HuH-7 (cell line): ENCODE measurements at places on chromosomes 7 and 10.

DNA sequence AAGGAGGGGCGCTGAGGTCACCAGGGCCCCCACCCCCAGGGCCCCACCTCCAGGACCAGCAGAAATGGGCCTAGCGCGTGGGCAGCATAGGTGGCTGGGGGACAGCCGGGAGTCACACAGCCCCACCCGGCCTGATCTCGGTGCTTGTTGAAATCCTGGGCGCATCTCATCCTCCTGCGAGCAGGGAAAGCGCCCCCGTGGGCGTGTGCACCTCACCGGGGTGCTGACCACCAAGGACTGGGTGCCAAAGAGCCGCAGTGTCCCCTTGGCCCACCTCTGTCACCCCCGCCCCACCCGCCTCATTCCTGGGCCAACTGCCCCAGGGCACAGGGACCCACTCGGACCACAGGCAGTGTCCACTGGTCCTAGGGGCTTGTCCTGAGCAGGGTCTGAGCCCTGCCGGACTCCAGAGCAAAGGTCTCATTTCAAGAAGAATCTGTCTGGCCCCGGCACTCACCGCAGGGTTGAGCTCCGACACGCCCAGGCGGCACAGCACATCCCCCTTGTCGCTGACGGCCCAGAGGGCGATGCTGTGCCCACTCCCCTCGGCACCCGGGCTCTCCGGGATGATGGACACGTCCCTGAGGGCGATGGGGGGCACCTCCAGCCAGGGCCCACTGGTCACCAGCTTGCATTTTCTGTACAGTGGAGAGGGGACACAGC is 11.4 kb downstream of the BHLHA15 start:
- no peak for DNase-seq

- no peak for DNase-seq
Measured at GRCh38 chr7:132116369-132116768, 459.9 kb downstream of the PLXNA4 start.

- DNase-seq = no peak
Measured at GRCh38 chr7:45708046-45708950, 134.1 kb downstream of the ADCY1 start.

DNA sequence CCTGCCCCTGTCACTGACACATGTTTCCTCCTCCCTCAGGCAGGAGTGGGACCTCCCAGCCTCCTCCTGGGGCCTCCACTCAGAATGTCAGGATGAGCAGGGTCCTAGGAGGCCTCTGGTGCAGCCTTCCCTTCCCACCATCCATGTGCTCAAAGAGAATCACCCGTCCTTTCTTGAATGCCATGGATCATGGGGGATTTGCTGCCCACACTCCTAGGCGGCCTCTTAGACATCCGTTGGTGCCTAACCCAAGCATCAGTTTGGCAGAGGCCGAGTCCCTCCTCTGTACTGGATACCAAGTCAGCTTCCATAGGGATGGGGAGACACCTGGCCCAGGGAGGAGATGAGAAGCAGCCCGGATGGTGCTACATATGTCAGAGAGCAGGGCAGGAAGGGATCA is 7.0 kb downstream of the NOS3 start:
- no peak for DNase-seq

DNA sequence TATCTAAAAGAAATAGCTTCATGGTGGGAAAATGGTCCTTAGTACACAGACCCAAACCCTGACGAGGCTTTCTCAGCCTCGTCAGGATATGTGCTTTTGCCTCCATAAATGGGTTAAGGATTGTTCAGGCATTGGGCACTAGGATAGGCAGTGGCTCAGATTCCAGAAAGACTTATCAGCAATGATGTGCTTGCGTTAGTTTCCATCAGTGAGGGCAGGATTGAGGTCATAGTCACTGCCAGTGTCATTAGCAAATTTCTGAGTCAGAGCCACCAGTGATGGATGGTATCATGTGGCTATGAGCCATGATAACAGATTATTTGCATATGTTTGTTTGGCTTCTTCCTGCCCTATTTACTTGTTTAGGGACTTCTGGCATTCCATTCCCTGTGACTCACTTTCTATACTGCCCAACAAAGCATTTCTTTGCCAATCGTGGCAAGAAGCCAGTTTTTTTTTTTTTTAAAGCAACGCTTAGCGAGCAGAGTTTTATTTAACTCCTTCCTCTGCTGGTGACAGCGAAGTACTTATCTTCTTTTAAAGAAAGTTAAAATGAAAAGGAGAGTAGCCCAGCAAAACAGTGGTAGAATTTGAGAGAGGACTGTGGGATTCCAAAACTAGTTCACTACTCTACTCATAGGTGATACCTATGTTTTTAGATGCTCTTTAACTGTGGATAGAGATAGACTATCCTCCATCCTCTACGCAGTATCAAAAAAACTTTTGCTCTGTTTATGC is 44.4 kb downstream of the MYPN start:
- DNase-seq = peak; percentile 32

GRCh38 chr10:57955076-57955475 is 312.6 kb downstream of the IPMK start:
- DNase-seq = no peak

DNA sequence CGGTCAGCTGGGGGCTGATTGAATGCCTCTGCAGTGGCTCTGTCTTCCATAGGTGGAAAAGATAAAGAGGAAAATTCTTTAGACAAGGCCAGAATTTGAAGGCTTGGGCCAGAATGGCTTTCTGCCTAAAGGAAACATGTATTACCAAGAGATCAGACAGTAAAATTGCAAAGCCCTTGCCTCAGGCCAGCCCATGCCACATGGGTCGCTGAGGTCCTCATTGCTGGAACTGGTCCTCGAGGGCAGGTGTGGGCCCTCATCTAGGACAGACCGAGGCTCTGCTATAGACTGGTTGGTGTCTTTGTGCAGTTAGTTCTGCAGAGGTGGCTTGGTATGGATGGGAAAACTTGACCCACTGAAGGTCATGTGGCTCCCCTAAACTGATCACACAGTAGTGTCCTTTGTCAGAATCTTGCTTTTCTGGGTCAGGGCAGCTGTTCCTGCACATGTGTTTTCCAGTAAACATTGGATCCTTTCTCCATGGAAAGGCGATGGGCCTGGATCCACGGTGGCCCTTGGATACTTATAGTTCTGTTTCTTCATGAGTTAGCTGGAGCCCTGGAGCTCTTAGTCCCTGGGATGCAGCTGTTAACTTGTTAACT is 80.4 kb downstream of the TMEM178B start:
- no peak for DNase-seq

DNA sequence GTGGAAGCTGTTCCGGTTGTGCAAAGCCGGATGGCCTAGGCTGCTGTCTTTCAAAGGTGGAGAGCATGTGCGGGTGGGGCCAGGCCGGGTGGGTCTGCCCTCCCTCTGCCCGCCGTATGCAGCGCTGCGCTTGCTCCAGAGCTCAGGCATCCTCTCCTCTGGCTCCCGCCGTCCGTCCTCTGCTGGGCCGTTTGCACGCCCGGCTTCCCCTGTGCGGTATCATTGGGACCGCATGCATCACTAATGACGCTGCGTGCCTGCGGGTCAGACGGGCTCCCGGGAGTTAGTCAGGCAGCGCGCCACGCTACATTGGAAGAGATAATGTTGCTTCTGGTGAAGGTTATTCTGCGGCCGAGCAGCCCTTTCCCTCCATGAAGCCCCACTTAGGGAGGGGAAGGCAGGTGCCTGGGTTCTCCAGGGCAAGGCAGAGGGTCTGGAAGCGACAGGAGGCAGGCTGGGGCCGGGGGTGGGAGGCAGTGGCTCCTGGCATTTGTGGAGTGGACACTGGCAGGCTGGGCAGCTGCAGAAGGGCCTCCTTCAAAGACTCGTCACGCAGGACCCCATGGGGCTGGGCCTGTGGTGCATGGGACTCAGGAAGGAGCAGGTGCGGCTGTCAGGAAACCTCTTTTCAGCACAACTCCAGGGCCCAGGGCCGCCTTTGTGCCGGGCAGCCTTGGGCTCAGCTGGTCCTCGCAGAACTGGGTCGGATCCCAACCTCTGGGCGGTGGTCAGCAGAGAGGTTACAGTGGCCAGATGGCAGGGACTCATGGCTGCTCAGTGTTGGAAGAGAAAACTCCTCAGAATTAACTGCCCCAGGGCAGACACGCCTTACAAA is 318.5 kb downstream of the WDR37 start:
- DNase-seq = no peak

- DNase-seq = no peak
Measured at GRCh38 chr7:35752742-35753141, 48.1 kb upstream of the SEPTIN7 start.

DNA sequence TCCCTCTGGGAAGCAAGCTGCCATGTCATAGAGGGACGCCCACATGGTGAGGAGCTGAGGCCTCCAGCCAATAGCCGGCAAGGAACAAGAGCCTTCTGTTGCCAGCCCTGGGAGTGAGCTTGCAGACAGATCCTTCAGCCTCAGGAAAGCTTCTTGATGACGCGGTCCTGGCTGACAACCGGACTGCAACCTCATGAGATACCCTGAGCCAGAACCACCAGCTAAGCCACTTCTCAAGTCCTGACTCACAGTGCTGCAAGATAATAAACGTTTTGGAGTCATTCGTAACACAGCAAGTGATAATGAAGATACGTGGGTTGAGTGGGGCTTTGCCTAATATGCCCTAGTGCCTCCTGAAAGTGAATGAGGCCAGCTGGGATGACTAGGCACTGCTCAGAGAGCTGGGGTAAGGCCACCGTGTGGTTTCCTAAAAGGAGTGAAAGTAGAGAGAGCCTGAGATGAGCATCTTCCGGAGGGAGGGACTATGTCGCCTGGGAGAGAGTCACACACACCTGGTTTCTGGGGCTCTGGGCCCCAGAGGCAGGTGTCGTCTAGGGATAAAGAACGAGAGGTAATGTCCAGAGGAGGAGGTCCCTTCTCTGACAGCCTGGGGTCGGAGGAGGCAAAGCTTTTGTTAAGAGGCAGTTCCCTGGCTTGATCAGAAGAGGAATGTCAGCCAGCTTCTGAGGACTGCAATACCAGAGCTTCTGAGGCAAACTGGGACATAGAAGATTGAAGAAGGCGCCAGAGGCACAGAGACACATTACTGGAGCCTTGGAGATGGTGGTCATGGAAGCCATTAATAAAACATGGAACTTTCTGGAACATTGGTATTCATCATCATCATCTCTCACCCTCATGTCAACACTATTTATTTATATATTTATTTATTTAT is 53.6 kb downstream of the PYROXD2 start:
- no peak for DNase-seq

DNA sequence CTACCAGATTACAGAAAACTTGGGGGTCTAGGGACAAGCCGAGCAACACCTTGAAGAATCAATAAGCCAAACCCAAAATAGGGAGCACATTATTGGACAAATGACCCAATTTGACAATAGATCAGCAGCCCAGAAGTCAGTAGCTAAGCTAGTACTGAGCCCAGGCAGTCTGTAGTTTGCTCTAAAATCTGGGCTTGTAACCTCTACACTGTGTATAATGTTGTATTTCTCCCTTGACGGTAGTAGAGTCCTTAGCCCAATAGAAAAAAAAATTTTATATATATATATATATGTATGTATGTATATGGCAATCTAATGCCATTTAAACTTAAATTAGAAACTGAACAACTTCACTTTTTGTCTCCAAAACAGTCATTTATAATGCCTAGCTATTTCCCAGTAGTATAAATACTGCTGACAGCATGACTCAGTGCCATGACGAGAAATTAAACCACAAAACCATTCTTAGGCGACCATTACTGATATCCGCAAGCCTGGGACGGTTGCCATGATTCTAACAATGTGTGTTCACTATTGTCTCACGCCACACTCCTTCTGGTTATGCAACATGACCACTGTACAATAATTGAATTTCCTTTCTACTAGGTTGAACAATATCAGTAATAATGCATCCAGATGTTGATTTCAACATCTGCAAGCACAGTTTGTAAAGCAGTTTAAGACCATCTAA is 110.5 kb downstream of the IPMK start:
- DNase-seq = no peak

GRCh38 chr10:92573091-92573797 is 649 bp downstream of the IDE start:
- peak; percentile 21 for DNase-seq
